ENCODE measurements at places on chromosomes 12 and 14. TPM values are rescaled to one million over a fixed set of nuclear protein-coding genes. Genes with fewer than 3 reads are reported as not detected.

DNA sequence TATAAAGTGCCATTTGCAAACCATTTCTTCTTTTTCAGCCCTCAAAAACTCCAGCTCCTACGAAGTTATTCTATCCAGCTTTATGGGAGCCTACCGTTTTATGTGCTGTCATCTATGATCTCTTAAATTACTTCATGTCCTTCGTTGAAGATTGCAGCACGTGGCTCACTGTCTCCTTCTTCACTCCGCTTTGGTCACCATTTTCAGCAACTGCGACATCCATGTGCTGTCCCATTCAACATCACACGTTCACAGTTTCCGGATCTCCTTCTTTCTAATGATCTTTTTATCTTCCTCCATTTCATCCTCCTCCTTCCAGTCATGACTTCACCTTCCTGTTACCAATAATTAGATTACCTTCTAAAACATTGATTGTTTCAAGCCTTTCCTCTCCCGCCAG is 143.3 kb upstream of the KRAS start:
- no peak for DNase-seq
- peaks cover 6% of the 10 kb centered on the region for H3K27me3 ChIP-seq
- H3K36me3 ChIP-seq, result no peaks in the 10 kb centered on the region
- H3K27ac ChIP-seq, result no peak overlapping the region
- H3K4me1 ChIP-seq, result no peaks in the 10 kb centered on the region

DNA sequence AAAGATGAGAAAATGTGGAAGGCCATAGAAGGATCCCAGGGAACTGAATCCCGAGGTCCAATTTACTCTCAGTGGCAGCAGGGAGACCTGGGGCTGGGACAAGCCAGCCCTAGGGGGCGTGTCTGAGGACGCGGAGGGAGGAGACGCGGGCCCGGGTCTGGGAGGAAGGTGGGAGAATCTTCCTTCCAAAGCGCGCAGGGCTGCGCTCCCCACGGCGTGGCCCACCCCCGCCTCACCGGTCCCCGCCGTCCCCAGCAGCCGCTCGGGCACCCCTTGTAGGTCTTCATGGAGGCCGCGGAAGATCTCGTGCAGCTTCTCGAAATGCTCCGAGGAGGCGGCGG is 323 bp downstream of the VTI1B start:
- DNase-seq, result peak; percentile 65
- peaks cover 18% of the 10 kb centered on the region for H3K4me1 ChIP-seq
- peak overlapping the region; percentile 85 for H3K4me3 ChIP-seq
- peaks cover 13% of the 10 kb centered on the region for H3K36me3 ChIP-seq
- peak overlapping the region; percentile 98 for H3K27ac ChIP-seq
- H3K27me3 ChIP-seq, result no peaks in the 10 kb centered on the region

DNA sequence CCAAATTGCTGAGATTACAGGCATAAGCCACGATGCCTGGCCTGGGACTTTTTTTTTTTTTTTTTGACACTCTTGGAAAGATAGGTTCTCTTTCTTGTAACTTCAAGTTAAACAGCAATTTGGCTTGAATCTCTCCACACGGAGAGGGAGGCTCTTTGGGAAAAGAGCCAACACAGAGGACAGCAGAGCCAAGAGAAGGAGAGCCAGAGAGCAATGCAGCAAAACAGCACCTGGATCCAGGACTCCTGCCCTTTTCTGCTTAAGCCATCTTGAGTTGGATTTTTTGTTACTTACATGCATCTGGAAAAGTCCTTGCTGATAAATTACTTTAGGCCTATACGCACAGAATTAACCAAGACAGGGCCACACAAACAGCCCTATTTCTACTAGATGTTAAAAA is 176.8 kb downstream of the APAF1 start:
- peak overlapping the region; percentile 45 for H3K27ac ChIP-seq
- no peak for DNase-seq
- no peaks in the 10 kb centered on the region for H3K36me3 ChIP-seq
- H3K4me1 ChIP-seq, result no peaks in the 10 kb centered on the region

- peaks cover 7% of the 10 kb centered on the region for H3K27me3 ChIP-seq
- peaks cover 15% of the 10 kb centered on the region for H3K4me1 ChIP-seq
- no peak for DNase-seq
- peak overlapping the region; percentile 94 for H3K4me3 ChIP-seq
- peak overlapping the region; percentile 98 for H3K27ac ChIP-seq
These were observed 1.0 kb downstream of the SMARCD1 start for GRCh38 chr12:50086148-50086547.

DNA sequence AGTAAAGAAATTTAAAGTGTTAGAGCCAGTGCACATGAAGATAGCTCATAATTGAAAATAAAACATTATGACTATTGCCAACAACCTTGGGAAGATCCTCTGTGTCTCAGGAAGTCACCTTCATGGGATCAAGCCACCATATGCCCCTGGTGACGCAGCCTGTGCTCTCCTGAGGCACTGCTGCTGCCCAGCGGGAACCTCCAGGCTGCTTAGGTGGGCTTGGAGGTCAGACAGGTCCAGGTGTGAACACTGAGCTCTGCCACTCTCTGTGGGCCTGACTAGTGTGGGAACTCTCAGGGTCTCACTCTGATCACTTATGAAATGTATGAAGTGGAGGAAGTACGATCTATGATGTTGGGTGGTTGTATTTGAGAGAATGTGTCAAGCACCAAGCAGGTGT is 16.7 kb downstream of the SLC35E3 start:
- H3K4me1 ChIP-seq, result no peaks in the 10 kb centered on the region
- DNase-seq, result no peak
- H3K36me3 ChIP-seq, result peaks cover 19% of the 10 kb centered on the region
- no peaks in the 10 kb centered on the region for H3K27me3 ChIP-seq
- no peak overlapping the region for H3K27ac ChIP-seq

- no peak for DNase-seq
- no peak overlapping the region for H3K27ac ChIP-seq
- H3K4me1 ChIP-seq, result no peaks in the 10 kb centered on the region
- peaks cover 97% of the 10 kb centered on the region for H3K27me3 ChIP-seq
- H3K36me3 ChIP-seq, result no peaks in the 10 kb centered on the region
These were observed 3.0 kb upstream of the HOXC13 start for GRCh38 chr12:53935383-53936341.

DNA sequence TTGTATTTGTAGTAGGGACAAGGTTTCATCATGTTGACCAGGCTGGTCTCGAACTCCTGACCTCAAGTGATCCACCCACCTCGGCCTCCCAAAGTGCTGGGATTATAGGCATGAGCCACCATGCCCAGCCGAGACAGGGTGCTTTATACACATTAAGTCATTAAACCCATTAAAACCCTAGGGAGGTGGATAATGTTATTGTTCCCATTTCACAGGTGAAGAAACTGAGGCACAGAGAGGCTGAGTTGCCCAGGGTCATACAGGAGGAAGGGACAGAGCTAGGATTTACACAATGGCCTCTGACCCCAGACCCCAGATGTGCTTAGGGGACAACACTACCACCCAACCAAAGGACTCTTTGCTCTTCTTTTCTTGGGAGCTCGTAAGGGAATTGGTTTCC is 51.0 kb upstream of the RIN3 start:
- H3K4me1 ChIP-seq, result no peaks in the 10 kb centered on the region
- no peak for DNase-seq
- peaks cover 10% of the 10 kb centered on the region for H3K27me3 ChIP-seq
- H3K4me3 ChIP-seq, result no peak overlapping the region
- no peak overlapping the region for H3K27ac ChIP-seq

Gene KLHDC1
- 2.8 TPM for total RNA-seq

Measured in progenitor cell of endocrine pancreas (in vitro differentiated cells).